AG04450 (cell line): ENCODE measurements at places on chromosomes 6 and 20.
A peak's percentile ranks its signal among the peaks of the same experiment; 100 is the strongest.

DNA sequence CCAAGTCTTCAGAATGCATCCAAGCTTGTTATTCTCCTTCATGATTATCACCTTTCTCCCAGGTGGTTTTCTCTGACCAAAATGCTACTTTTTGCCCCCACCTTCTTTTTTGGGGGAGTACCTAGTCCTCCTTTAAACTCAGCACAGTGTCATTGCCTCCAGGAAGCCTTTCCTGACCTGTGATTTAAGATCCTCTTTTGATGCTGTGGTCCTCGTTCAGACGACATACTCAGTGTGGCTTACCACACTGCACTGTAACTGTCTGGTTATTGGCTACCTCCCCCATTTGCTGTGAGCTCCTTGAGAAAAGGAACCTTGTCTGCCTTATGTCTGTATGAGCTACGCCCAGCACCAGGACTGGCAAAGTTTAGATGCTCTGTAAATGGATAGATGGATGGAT lies 14.6 kb downstream of the SAYSD1 start:
- no peak for DNase-seq

DNA sequence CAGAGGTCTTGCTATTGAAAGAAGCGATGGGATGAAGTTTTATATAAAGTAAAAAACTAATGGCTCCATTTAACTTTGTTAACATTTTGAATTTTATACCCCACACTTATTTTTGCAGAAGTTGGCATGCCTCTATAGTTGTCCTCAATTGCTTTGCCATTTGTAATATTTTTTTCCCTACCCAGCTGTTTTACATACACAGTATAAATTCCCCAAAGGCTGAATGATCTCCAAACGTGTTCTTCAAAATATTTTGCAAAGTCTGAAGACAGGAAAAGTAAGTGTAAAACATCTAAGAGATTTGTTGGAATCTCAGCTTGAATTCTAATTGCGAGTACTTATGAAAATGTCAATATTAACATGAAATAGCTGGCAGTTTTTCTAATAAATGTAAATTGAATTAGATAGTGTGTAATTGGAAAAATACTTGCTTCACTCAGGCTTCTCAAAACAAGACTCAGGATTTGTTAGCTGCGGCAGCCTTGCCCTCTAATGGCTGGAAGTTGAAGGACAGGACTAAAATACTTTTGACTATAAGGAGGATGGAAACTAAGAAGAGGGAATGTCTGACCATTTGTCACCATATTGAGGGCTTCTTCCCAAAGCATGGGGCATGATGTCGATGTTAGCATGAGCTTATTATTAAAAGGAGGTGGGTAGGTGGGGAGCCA lies 226.8 kb downstream of the UST start:
- DNase-seq: no peak

- DNase-seq: no peak
Observed at GRCh38 chr20:57908704-57909630, 199.2 kb upstream of the PMEPA1 start.

DNA sequence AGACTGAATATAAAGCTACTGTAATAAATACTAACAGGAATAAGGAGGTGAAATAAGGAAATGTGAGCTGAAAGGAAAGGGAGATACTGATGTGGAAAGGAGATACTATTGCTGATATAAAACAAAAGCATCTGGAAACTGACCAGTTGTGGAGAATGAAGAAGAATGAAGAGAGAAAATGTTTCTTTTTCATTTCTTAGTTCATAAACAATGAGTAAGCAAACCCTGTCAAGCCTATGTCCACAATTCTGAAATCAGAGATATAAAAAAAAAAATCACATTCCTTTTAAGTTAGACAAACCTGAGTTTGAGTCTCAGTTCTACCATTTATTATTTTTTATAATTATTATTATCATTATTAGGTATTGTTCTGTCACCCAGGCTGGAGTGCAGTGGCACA lies 121.6 kb upstream of the GJE1 start:
- peak; percentile 18 for DNase-seq

DNA sequence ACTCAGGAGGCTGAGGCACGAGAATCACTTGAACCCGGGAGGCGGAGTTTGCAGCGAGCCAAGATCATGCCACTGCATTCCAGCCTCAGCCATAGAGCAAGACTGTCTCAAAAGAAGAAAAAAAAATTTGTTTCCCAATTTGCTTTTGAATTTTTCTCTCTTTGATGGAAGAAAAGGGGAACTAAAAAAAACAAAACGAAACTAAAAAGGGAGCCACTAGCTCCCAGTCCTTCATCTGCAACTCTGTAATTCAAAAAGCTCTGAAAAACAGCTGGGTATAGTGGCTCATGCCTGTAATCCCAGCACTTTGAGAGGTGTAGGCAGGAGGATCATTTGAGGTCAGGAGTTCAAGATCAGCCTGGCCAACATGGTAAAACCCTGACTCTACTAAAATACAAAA lies 9.5 kb downstream of the OVOL2 start:
- DNase-seq: no peak

- no peak for DNase-seq
Observed at GRCh38 chr6:91864911-91865310, 1278.0 kb upstream of the MAP3K7 start.

GRCh38 chr6:117870486-117871242 lies 36.4 kb upstream of the SLC35F1 start:
- DNase-seq: no peak

- no peak for DNase-seq
Observed at GRCh38 chr20:57957411-57958049, 247.7 kb upstream of the PMEPA1 start.

GRCh38 chr6:146990821-146991798 lies 213.1 kb upstream of the STXBP5 start:
- no peak for DNase-seq

GRCh38 chr6:129494586-129494985 lies 215.4 kb downstream of the ARHGAP18 start:
- DNase-seq: no peak

DNA sequence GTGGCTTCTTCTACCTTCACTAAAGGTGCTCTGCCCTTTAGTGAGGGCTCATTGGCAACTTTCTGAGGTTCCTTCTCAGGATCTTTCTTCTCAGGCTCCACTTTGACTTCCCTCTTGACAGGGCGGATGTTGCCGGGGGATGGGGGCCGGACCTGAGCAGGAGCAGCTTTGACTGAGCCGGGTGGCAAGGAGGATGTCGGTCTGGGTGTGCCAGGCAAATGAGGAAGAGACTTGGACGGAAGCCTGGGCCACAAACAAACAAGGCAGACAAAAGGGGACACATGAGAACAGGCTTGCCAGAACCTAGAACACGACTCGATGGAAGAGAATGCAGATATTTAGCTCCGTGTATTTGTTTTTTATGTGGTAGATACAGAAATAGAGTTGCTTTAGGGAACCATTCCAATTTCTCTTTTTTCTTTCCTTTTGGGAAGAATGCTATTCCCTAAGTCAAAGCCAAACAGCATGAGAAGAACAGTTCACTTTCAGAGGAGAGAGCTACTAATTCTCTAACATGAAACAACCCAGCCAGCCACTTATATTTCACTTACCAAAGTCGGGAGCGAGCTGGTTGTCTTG lies 76.2 kb upstream of the BCLAF1 start:
- no peak for DNase-seq

GRCh38 chr6:143449714-143450452 lies 612 bp downstream of the ADAT2 start:
- no peak for DNase-seq

- no peak for DNase-seq
Observed at GRCh38 chr6:128455959-128456358, 64.4 kb downstream of the PTPRK start.

DNA sequence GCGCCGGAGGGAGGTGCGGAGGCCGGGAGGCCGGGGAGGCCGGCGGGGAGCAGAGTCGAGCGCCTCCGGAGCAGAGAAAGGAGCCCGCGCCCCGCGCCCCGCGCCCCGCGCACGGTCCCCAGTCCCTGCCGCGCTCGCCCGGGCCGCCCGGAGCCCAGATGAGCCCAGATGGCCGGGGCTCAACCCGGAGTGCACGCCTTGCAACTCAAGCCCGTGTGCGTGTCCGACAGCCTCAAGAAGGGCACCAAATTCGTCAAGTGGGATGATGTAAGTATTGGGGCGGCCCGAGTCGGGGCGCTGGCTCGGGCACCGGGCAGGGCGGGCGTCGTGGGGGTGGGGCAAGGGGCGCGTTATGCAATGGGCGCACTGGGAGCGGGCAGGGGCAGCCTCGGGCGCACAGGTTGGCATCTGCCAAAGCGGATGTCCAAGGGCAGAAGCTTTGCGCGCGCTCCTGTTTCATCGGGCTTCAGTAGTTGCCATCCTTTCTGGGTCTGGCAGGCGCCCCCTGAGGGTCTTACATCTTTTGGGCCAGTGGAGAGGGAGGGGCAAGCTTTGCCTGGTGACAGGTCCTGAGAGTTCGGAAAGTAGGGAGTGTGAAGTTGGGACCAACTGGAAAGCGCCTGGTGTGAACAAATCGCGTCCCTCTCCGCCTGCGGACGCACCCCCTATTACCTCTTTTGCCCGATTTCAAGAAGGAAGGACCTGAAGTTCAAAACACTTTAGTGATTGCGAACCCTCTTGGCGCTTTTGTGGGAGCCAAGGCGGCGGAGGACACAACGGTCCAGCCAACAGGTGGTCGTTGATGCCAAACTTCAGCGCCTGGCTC lies 631 bp downstream of the PLCB1 start:
- DNase-seq: no peak

DNA sequence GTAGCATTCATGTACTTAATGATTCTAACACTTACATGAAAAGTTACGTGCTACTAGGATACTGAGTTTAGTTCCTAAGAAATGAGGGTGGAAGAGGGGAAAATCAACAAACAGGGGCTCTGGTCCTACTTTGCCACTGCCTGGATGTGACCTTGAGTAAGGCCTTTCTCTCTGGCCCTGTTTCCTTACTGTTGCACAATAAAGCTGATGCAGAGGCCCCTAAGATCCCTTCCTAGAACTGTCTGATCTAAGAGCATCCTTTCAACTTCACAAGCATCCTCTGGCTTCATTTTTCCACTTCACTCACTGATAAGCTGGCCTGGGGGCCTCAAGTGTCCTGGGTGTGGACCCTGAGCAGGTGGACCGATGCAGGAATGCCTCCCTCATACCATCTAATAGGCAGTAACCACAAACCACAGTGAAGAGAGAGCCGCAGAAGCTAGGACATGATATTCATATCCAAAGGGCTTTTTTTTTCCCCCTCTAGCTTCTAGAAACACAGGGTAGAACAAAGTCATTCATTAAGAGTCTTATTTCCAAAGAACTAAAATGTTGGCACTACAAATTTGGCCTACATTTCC lies 21.6 kb downstream of the FKBP1A start:
- DNase-seq: no peak

GRCh38 chr6:38302081-38302480 lies 337.6 kb downstream of the BTBD9 start:
- DNase-seq: no peak

- DNase-seq: no peak
Observed at GRCh38 chr6:143656026-143656425, 21.7 kb upstream of the PHACTR2 start.

GRCh38 chr6:53192682-53193188 lies 44.1 kb upstream of the GCM1 start:
- no peak for DNase-seq

GRCh38 chr20:11845340-11845739 lies 72.4 kb upstream of the BTBD3 start:
- DNase-seq: no peak

DNA sequence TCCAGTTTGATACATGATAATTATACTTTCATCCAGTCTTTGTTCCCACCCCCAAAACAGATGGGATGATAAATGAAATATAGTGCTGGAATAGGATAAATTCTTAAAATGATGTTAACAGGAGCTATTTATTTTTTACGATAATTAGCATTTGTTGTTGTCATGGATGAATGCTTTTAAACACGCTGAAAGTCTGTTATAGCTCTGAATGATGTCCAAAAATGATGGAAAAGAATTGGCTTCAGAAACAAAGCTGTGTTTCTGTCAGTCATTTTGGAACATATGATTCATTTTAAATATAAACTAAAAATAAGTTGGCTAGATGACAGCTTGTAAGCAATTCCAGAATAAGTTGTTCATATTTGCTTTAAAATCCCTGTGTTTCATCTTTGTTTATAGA lies 237.4 kb downstream of the GRIK2 start:
- DNase-seq: no peak

GRCh38 chr6:3046295-3046694 lies 22.0 kb upstream of the RIPK1 start:
- DNase-seq: no peak

DNA sequence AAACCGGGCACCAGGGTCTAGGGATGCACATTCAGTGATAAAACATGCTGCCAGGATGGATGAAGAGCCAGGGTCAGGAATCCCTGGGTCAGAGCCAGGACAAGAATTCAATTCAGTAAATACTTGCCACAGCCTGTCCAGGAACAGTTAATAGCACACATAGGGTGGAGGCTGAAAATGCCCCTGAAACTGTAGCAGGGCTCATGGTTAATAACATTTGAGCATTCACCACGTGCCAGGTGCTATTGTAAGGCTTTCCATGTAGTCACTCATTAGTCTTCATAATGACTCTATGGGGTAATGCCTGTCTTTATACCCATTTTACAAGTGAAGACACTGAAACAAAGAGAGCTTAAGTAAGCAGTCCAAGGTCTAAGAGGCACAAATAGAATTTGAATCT lies 296.3 kb downstream of the LRFN2 start:
- no peak for DNase-seq
